ENCODE measurements at places on chromosomes 5 and 9.

DNA sequence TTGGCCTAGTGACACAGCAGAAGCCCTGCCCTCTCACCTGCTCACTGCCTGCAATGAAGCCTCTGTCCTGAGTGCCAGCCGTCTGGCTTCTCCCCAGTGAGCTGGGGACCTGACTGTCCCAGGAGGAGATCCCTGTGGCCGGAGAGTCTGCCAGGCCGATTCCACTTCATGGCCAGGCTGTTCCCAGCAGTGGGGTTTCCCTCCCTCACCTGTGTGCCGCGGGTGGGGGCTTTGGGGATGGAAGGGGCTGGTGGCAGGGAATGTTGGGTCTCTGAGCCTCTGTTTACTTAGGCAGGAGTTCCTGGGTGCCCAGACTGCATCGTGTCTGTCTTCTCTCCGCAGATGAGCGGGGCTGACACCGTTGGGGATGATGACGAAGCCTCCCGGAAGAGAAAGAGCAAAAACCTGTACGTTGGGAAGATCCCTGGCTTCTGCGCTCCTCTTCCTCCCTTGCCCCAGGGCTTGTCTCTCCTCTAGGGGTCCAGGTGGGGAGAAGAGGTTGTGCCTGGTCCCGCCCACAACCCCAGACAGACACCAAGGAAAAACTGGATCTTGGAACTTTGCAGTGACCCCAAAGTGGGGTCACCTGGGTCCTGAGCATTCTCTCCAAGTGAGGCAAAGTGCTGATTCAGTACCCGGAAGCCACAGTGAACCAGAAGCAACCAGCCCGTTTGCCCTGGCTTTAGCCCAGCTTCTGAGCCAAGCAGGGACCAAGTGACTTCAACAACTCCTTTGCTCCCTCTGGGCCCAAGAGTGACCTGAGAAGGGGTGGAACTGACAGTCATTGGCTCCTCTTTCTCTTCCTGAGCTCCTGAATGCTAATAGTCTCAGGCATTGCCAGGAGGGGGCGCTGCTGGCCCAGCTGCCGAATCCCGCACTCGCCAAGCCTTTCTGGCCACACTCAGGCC is 127.7 kb downstream of the RGS3 start:
- peak; percentile 53 for DNase-seq

DNA sequence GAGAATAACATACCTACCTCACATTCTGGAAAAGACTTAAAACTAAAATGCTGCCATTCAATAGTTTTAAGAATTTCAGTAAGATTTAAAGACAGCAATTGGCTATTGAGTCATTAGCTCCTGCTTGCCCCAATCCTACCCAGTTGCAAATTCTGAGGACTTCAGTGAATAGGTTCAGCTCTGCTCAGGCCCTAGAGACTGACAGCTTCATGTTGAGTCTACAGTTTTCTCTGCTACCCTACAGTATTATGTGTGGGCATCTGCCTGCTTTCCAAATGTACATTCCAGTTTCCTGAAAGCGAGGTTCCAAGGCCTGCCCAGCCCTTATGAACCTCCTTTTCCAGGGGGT is 61.5 kb downstream of the ARSB start:
- no peak for DNase-seq

GRCh38 chr5:1508659-1509290 is 15.0 kb downstream of the LPCAT1 start:
- peak; percentile 11 for DNase-seq

- no peak for DNase-seq
These were observed 209.3 kb downstream of the GAPVD1 start for GRCh38 chr9:125470767-125471580.

Measured in CD8-positive, alpha-beta T cell (primary cell).